ENCODE measurements at places on chromosomes 6 and 20. TPM values are rescaled to one million over a fixed set of nuclear protein-coding genes. Genes with fewer than 3 reads are reported as not detected.

The MPC1 gene
- 15.5 TPM for total RNA-seq

GRCh38 chr6:96184798-96185197 lies 169.0 kb downstream of the FUT9 start:
- peak; percentile 76 for DNase-seq
- H3K4me1 ChIP-seq: peaks cover 37% of the 10 kb centered on the region
- no peak overlapping the region for H3K4me3 ChIP-seq
- H3K36me3 ChIP-seq: no peaks in the 10 kb centered on the region
- no peaks in the 10 kb centered on the region for H3K27me3 ChIP-seq
- peak overlapping the region; percentile 52 for H3K27ac ChIP-seq

DNA sequence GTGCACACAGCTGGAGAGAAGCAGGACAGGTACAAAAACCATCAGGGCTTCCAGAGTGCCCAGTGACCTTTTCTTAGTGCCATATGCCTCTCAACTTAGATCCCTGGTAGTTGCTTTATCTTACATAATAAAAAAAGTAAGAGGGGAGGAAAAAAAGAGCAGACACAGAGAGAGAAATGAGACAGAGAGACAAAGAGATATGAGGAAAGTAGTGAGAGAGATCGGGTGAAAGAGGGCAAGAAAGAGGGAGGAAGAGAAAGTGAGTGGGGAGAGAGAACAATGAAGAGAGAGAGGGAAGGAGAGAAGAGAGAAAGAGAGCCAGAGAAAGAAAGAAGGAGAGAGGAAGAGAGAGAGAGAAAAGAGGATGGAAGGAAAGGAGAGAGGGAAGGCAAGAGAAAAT lies 131.6 kb downstream of the PTPRT start:
- no peaks in the 10 kb centered on the region for H3K4me1 ChIP-seq
- DNase-seq: no peak
- peaks cover 6% of the 10 kb centered on the region for H3K36me3 ChIP-seq

The LST1 gene
- total RNA-seq: not detected

GRCh38 chr6:63661769-63662168 lies 26.2 kb downstream of the PHF3 start:
- no peak for DNase-seq
- H3K27me3 ChIP-seq: no peaks in the 10 kb centered on the region
- peaks cover 15% of the 10 kb centered on the region for H3K4me1 ChIP-seq
- H3K4me3 ChIP-seq: no peak overlapping the region

- H3K36me3 ChIP-seq: no peaks in the 10 kb centered on the region
- no peak overlapping the region for H3K27ac ChIP-seq
- H3K4me1 ChIP-seq: no peaks in the 10 kb centered on the region
- no peak for DNase-seq
- H3K4me3 ChIP-seq: no peak overlapping the region
Observed at GRCh38 chr6:19699932-19700331, 137.2 kb upstream of the ID4 start.

DNA sequence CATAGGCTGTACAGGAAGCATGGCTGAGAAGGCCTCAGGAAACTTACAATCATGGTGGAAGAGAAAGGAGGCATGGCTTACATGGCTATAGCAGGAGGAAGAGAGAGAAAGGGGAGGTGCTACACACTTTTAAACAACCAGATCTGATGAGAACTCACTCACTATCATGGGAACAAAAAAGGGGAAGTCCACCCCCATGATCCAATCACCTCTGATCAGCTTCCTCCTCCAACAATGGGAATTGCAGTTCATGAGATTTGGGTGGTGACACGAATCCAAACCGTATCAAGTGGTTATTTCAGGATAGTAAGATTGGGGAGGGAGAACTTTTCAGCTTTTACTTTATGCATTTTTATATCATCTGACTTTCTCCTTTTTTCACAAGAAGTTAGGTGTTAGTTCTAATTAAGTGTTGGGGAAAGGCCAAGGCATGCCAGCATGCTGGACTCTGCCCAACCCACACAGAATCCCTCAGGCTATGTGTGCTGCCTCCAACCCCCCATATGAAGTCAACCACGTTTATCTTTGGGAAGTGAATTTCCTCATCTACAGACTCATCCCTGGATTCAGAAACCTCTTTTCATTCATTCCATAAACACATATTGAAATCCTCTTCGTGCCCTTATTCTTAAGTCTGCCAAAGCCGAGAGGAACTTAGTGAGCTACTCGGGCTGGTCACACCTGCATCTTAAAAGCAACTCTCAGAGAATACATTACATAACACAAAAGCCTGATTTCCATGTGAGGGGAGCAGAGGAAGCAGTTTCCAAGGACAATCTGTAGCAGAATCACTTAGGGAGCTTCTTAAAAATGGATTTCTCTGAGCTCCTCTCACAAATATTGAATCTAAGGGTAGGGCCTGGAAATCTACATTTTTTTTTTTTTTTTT lies 16.7 kb upstream of the CLIC5 start:
- peaks cover 21% of the 10 kb centered on the region for H3K4me1 ChIP-seq
- no peaks in the 10 kb centered on the region for H3K27me3 ChIP-seq
- no peaks in the 10 kb centered on the region for H3K36me3 ChIP-seq
- H3K4me3 ChIP-seq: no peak overlapping the region
- peak; percentile 30 for DNase-seq

DNA sequence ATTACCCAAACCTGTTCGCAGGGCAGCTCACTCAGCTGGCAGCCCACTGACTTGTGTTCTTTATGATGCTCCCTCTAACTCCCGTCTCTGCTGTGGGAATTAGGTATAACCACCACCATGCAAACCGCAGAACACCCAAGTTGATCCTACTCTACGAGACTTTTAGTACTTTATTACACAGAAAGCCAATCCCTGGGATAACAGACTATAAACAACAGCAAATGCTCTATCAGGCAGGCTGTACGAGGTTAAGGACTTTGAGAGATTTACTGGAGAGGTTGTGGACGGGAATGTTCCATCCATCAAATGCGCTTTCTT lies 241.1 kb downstream of the FOXC1 start:
- no peaks in the 10 kb centered on the region for H3K27me3 ChIP-seq
- no peaks in the 10 kb centered on the region for H3K36me3 ChIP-seq
- no peak overlapping the region for H3K27ac ChIP-seq
- no peak for DNase-seq

DNA sequence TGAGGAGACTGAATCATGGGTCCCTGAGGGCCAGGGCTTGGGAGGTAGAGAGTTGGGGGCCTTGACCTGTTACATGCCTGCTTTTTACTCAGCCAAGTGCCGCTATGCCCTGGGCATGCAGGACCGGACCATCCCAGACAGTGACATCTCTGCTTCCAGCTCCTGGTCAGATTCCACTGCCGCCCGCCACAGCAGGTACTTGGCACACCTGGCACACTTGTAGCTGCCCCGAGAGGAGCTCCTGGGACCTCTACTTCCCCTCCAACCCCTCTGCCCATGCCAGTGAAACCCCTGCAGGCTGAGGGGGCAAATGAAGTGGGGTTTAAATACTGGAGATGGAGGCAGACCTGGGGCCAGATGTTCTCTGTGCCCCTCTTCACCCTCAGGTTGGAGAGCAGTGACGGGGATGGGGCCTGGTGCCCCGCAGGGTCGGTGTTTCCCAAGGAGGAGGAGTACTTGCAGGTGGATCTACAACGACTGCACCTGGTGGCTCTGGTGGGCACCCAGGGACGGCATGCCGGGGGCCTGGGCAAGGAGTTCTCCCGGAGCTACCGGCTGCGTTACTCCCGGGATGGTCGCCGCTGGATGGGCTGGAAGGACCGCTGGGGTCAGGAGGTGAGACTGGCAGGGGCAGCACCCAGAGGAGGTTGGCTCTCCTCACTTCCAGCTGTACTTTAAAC lies 4.6 kb downstream of the DDR1 start:
- H3K4me1 ChIP-seq: peaks cover 23% of the 10 kb centered on the region
- H3K27ac ChIP-seq: no peak overlapping the region
- no peak for DNase-seq
- H3K4me3 ChIP-seq: no peak overlapping the region
- no peaks in the 10 kb centered on the region for H3K27me3 ChIP-seq

DNA sequence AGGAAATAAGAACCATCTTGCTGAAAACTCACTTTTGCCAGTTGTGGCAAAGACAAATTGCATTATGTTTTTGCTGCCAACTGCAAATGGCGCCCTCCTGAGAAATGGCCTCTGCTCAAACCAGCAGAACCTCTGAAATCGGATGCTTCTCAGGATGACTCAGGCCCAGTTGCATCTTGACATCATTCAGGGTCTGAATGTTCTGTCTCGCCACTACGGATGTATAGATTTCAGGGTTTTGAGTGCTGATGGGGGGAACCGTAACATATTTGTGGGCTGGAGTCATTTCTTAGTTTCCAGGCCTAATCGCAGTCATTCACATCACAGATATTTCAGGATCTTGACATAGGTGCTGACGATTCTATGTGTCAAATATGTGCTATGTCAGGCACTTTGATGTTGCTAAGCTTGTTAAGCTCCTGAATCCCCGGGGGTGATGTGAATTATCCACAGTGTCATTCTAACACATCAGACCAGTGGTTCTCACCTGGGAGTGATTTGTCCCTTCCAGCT lies 207.1 kb downstream of the NFATC2 start:
- H3K27me3 ChIP-seq: no peaks in the 10 kb centered on the region
- H3K4me3 ChIP-seq: no peak overlapping the region
- H3K27ac ChIP-seq: no peak overlapping the region
- no peak for DNase-seq
- no peaks in the 10 kb centered on the region for H3K36me3 ChIP-seq

- no peaks in the 10 kb centered on the region for H3K4me1 ChIP-seq
- no peak overlapping the region for H3K4me3 ChIP-seq
- H3K27me3 ChIP-seq: no peaks in the 10 kb centered on the region
- H3K27ac ChIP-seq: no peak overlapping the region
Observed at GRCh38 chr6:129623008-129623732, 86.8 kb downstream of the ARHGAP18 start.

The PRSS35 gene
- 2.1 TPM for total RNA-seq

GRCh38 chr6:10347561-10348327 lies 67.1 kb downstream of the TFAP2A start:
- no peak for DNase-seq
- no peak overlapping the region for H3K27ac ChIP-seq
- no peak overlapping the region for H3K4me3 ChIP-seq
- H3K27me3 ChIP-seq: no peaks in the 10 kb centered on the region
- no peaks in the 10 kb centered on the region for H3K4me1 ChIP-seq
- no peaks in the 10 kb centered on the region for H3K36me3 ChIP-seq

The DZANK1 gene
- total RNA-seq: 6.7 TPM

The MYLK4 gene
- total RNA-seq: 0.17 TPM

DNA sequence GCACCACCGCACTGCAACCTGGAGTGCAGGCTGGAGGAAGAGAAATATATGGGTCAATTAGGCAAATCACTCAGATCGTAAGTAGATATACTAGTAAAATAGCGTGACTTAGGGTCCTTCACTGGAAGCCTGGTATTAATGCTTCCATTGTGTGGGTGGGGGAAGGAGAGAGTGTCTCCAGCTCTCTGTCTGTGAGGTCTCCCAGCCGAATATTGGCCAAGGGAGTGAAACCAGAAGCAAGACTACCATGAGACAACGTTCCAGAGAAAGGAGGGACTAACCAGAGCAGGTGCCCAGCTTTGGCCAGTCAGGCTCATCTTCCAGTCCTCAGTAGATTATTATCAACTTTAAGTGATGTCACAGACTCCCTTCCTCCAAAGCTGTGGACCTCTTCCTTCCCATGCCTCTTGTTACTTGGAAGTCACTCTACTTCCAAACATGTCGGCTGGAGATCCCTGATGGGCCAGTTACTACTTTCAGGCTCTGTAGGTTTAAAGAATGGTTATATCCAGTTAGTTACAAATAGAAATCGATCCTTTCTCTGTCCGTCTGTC lies 28.8 kb downstream of the MTHFD1L start:
- H3K27me3 ChIP-seq: no peaks in the 10 kb centered on the region
- no peak for DNase-seq
- H3K4me1 ChIP-seq: 0 out of 2 replicates have a peak, but pooled peaks cover 6% of the 10 kb centered on the region
- peaks cover 8% of the 10 kb centered on the region for H3K36me3 ChIP-seq
- H3K27ac ChIP-seq: 0 out of 2 replicates have a peak overlapping the region, but pooled peaks have one; percentile 29

DNA sequence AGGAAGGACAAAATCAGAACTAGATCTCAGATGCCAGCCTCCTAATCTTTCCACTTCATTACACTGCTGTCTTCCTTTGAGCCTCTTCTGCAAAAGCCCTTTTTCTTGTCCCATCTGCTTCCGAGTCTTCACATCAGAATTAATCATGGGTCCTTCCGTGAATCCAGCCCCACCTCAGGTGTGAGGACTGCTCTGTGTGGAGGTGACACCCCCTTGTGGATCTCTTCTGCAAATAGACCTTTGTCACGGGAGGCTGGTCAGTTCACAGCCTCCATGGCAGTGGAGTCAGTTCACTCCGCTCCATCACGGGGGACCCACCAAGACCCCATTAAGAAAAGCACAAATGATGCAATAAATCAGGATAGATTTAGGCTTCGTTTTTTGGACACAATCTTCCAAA lies 171.1 kb downstream of the ADAT2 start:
- no peaks in the 10 kb centered on the region for H3K27me3 ChIP-seq
- H3K27ac ChIP-seq: no peak overlapping the region
- no peak overlapping the region for H3K4me3 ChIP-seq
- H3K36me3 ChIP-seq: no peaks in the 10 kb centered on the region
- no peaks in the 10 kb centered on the region for H3K4me1 ChIP-seq
- DNase-seq: peak; percentile 64

DNA sequence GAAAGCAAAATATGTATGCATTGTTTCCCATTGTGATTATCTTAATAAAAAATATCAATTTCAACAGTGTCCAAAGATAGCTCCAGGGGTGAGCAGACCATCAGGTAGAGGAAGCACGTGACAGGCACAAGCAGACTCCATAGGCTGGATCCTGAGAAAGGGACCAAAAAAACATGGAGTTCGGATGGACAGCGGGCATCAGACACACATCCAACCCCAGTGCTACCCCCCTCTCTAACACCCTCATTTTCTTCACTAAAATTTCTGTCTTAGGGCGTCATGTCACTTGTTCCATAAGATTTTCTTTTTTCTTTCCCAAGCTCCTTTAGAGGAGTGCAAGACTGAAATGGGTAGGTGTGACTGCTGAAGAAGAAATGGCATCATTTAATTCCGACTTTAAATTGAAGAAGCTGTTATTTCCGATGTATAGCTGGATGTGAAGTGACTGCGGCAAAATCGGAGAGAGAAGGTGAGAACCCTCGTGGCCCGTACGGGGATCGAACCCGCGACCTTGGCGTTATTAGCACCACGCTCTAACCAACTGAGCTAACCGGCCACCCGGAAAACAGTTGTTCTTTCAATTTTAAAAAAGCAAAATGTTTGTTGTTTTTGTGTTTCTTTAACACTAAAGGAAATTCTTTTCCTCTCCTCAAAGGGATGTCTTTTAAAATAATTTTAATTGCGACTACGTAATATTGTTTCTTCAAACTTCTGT lies 10.3 kb upstream of the PRSS16 start:
- peaks cover 23% of the 10 kb centered on the region for H3K27me3 ChIP-seq
- peak; percentile 83 for DNase-seq
- H3K4me1 ChIP-seq: peaks cover 9% of the 10 kb centered on the region
- no peaks in the 10 kb centered on the region for H3K36me3 ChIP-seq
- H3K27ac ChIP-seq: no peak overlapping the region
- H3K4me3 ChIP-seq: peak overlapping the region; percentile 75

The CCN5 gene
- not detected for total RNA-seq

The COL12A1 gene
- total RNA-seq: 6.3 TPM

DNA sequence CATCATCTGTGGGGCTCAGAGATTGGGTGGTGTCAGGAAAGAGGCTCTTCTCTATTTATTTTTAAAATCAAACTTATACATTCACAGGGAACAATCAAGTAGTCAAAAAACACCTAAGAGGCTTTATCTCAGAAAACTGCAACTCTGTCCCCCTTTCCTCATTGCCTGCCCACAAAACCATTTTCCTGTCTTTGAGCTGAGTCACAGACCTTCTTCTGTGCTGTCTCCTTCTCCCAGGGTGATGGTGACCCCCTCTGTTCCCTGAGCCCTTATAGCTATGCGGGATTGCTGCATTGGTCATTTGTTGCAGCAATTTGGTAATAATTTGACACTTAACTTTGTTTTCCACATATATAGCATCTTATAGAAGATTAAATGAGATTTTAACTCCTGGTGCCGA lies 195.2 kb upstream of the PROKR2 start:
- H3K27ac ChIP-seq: no peak overlapping the region
- H3K4me1 ChIP-seq: no peaks in the 10 kb centered on the region
